ENCODE measurements at places on chromosomes 2 and 18. TPM values are rescaled to one million over a fixed set of nuclear protein-coding genes. Genes with fewer than 3 reads are reported as not detected.

The PSMA8 gene
- not detected for total RNA-seq

The AQP12A gene
- total RNA-seq: not detected

The GREB1L gene
- total RNA-seq: 2.2 TPM

The GALNT5 gene
- total RNA-seq: 1.5 TPM

The PSTPIP2 gene
- total RNA-seq: not detected

The ADRA2B gene
- total RNA-seq: not detected

The CD8A gene
- total RNA-seq: 0.08 TPM

The MDH1B gene
- 0.93 TPM for total RNA-seq

The GPR35 gene
- 0.16 TPM for total RNA-seq

The UXS1 gene
- 25.8 TPM for total RNA-seq

The HAT1 gene
- total RNA-seq: 45.9 TPM

The NCKAP5 gene
- 4.9 TPM for total RNA-seq

The UGT1A1 gene
- not detected for total RNA-seq

The CGREF1 gene
- total RNA-seq: 19.0 TPM

The LYG1 gene
- 0.45 TPM for total RNA-seq

The GPR39 gene
- 4.0 TPM for total RNA-seq

The HOXD4 gene
- 0.74 TPM for total RNA-seq

The KCNJ13 gene
- total RNA-seq: not detected

The CAPG gene
- 165 TPM for total RNA-seq

The C1GALT1C1L gene
- total RNA-seq: 1.1 TPM

The RGPD3 gene
- total RNA-seq: 0.08 TPM

The FBLN7 gene
- 0.21 TPM for total RNA-seq

The ALKAL2 gene
- not detected for total RNA-seq

The SERPINB13 gene
- not detected for total RNA-seq

The TSPYL6 gene
- total RNA-seq: not detected

The PLCD4 gene
- 3.0 TPM for total RNA-seq

The CRYGC gene
- total RNA-seq: not detected

The LAMA3 gene
- total RNA-seq: 0.98 TPM

The IL36A gene
- not detected for total RNA-seq

The BOLA3 gene
- total RNA-seq: 90.3 TPM

The POLR1A gene
- total RNA-seq: 15.1 TPM

The CYRIA gene
- total RNA-seq: 0.53 TPM

The KATNAL2 gene
- 1.5 TPM for total RNA-seq

The CSRNP3 gene
- total RNA-seq: 0.15 TPM

The AKAIN1 gene
- not detected for total RNA-seq

The CEP68 gene
- 6.9 TPM for total RNA-seq

The MAPK4 gene
- total RNA-seq: 0.26 TPM

The TNP1 gene
- total RNA-seq: not detected
